ENCODE measurements at places on chromosomes 4 and X.

GRCh38 chr4:108940634-108941033 is 177.8 kb upstream of the ETNPPL start:
- peak; percentile 30 for DNase-seq

DNA sequence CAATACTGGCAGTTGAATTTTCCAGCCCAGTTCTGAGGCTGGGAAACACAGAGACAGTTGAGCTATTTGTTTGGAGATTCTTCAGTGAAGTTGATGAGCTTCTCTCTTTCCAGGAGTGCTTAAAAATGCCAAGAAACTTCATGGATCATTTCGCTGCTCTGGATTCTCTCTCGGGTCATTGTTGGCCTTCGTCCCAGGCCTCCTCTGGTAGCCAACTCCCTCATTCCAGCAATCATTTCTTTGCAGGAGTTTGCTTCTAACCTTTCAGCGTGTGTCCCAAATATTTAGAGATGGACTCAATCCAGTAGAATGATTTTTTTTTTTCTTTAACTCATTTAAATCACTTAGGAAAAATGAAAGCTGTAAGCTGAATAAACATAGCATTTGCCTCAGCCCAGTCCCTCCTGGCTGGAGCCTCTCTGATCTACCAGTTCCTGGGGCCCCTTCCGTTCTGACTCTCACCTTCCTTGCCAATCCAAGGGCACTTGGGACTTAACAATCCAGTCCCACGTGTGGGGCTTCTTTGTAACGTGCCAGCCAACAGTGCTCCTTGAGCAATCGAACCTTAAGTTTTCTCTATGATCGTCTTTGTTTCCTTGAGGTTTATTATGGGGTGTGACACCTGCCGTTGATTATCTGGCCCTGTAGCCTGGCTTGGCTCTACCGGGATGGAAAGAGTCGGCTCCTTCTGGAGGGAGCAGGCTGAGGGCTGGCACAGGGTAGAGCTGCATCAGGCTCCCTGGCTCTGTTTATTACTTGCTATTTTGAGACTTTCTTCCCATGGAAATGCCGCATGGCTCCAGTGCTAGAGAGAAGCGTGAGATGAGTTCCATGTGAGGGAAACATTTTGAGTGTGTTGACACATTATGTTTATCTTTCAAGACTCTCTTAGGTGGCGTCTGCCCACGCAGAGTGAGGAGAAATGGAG is 80.4 kb upstream of the GPC4 start:
- no peak for DNase-seq

DNA sequence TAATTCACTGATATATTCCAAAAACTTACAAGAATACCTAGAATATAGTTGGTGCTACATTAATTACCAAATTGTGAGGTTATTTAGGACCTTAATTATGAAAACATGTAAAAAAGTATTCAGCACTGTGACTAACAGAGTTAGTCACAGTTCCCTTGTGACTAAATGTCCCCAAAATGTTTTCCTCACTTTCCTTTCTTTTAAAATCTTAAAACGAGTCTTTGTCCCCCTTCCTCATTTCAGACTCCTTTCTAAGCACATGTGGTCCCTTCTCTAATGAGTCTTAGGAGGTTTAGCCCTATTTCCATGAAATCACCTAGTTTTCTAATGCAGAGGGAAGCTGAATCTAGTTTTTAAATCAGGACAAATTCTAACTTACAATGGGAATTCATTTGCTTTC is 175.0 kb downstream of the PPP3CA start:
- DNase-seq: no peak

- no peak for DNase-seq
Observed at GRCh38 chrX:12548746-12549145, 242.5 kb upstream of the PRPS2 start.

GRCh38 chr4:161320377-161320776 is 843.4 kb downstream of the FSTL5 start:
- DNase-seq: no peak

DNA sequence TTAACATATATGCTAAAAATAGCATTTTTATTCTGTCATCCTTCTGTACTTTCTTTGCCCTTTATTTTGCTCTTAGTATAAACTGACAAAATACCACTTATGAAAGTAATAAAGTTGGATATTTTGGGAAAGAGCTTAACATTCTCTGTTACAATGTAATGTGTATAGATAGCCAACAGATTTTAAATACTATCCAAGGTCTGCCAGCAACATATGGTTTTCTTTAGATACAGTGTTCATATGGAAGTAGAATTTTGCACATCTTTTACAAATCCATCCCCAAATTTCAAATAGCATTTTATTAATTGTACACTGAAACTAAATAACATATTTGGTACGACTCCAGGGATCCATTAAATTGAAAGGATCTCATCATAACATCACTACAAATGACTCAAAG is 268.6 kb upstream of the PCDH18 start:
- DNase-seq: no peak

GRCh38 chr4:105014234-105014633 is 132.4 kb upstream of the TET2 start:
- no peak for DNase-seq

DNA sequence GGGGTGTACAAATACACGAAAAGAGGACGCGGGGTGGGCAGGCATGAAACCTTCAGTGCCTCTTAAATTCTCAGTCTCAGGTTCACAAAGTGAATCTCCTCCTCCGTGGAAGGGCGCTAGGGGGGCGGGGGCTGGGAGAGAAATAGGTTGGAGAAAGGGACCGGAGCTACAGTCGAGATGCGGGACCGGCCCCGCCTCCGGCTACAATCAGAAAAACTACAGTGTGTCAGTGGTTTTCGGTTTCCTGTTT is 3.4 kb downstream of the MAML3 start:
- DNase-seq: no peak

- no peak for DNase-seq
Observed at GRCh38 chr4:184007891-184008290, 102.8 kb downstream of the STOX2 start.

GRCh38 chrX:126670258-126670657 is 117.6 kb upstream of the DCAF12L1 start:
- DNase-seq: no peak

- DNase-seq: peak; percentile 29
Observed at GRCh38 chr4:40621229-40621591, 8.5 kb downstream of the RBM47 start.

DNA sequence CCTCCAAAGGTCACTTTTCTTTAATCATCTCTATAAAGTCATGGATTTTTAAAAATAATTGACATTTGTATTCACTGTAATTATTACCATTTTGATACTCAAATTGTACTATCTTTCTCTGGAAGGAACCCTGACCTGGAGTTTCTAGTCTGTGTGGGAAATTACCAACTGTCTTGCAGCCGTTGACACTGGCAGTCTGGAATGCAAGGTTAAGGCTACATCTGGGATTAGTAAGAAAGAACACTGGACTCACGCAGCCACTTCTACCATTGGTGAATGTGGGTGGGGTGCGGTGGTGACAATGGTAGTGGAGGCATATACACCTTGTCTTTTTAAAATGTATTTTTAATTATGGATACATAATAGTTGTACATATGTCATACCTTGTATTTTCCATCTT is 40.9 kb downstream of the EGF start:
- no peak for DNase-seq

GRCh38 chr4:118585015-118585414 is 100.2 kb upstream of the METTL14 start:
- DNase-seq: no peak

DNA sequence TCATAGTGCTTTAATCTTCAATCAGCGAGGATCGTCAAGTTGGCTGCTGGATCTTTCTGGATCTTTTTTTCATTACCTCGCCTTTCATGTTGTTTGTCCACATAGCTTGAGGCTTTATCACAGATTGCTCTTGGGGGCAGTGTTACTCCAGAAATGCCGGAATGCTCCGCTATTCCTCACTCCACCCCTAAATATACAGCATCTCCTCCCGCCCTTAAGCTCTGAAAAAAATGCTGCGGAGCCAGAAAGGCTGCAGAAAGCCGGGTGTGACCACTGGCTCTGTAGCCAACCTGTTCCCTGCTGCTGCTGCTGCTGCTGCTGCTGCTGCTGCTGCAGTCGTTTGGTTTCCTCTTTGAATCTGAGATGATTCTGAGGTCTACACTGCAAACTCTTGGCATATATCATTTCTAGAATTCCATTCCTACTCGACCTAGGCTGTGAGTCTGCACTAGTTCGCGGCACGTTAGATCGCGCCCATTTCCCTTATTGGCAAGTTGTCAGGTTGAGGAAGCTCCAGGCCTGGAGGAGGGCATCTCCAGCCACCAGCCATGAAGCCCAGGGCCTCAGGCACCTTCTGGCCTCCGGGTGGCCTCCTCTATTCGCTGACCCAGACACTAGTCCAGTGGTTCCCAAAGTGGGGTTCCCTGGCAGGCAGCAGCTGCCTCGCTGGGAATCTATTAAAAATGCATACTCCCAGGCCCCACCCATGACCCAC is 34.2 kb downstream of the WDR13 start:
- peak; percentile 69 for DNase-seq

DNA sequence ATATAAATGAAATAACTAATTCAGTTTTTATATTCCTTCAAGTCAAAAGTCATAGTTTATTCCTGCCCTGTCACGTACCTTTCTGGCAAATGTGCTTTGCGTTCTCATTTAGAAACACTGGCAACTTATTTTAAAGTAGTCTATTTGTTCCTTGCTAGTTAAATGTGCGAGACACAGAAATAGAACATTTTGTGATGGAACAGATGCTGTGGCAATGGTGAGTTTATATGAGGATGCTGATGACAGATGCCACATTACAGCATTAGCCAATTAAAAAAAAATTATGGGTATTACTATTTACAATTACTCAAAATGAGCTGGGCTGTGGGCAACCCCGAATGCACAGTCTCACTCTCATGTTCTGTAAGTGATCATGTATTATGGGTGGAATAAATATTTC is 26.1 kb upstream of the EPHA5 start:
- DNase-seq: no peak

GRCh38 chr4:113637363-113637762 is 124.2 kb downstream of the CAMK2D start:
- DNase-seq: no peak

GRCh38 chrX:131393426-131393825 is 104.3 kb upstream of the IGSF1 start:
- no peak for DNase-seq

DNA sequence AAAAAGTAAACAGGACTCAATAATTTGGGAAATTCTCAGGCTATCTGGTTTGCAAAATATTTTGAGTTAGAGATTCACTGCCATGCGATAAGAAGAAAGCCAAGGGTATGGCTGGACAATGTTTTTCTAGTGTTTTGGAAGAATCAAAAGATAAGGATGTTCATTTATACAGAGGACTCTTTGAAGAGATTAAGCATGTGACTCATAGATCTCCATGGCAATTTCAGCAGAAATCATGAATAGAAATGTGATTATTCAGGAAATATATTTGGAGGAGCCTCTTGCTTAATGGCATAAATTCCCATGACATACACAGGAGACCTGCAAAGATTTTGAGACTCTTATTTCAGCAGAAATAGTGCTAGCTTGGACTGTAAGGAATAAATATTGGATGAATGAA is 16.7 kb upstream of the FRAS1 start:
- no peak for DNase-seq

DNA sequence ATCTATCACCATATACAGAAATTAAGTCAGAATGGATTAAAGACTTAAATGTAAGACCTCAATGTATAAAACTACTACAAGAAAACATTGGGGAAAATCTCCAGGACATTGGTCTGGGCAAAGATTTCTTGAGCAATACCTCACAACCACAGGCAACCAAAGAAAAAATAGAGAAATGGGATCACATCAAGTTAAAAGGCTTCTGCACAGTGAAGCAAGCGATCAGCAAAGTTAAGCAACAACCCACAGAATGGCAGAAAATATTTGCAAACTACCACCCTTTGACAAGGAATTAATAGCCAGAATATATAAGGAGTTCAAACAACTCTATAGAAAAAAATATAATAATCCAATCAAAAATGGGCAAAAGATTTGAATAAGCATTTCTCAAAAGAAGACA is 236.9 kb upstream of the EMCN start:
- no peak for DNase-seq

GRCh38 chrX:105502336-105502735 is 281.8 kb upstream of the TEX13A start:
- DNase-seq: no peak

DNA sequence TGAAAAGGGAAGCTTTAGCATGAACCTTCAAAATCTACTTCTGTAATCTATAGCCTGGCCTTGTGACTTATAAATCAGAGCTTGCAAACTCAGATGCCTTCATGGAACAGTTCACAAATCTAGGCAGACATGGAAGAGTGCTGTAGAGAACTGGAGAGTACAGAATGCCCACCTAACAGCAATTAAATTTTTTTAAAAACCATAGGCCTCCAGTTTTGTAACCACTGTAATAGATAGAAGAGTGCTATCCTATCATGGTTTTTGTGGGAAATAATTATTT is 10.4 kb downstream of the MTMR1 start:
- DNase-seq: no peak

DNA sequence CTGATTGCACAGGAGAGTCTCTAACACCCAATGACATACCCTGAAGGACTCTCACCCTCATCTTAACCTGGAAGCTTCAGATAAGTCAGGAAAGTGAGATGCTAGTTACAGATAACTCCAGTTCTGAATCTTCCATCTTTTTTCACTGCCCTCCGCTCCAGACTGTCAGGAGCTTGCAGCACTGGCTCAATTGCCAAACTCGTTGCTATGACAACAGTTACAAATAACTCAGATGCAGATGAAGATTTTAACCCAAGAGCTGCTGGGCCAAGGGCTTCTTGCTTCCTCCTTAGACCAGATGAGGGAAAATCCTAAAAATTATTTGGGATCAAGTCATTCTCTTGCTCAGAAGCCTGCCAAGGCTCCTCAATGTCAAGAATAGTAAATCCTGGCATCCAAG is 109.1 kb upstream of the HUWE1 start:
- DNase-seq: no peak

GRCh38 chr4:84753321-84753972 is 170.5 kb downstream of the CDS1 start:
- DNase-seq: no peak

GRCh38 chr4:37981844-37982720 is 21.9 kb downstream of the PTTG2 start:
- no peak for DNase-seq

- no peak for DNase-seq
Observed at GRCh38 chrX:139766545-139766983, 58.6 kb upstream of the MCF2 start.

DNA sequence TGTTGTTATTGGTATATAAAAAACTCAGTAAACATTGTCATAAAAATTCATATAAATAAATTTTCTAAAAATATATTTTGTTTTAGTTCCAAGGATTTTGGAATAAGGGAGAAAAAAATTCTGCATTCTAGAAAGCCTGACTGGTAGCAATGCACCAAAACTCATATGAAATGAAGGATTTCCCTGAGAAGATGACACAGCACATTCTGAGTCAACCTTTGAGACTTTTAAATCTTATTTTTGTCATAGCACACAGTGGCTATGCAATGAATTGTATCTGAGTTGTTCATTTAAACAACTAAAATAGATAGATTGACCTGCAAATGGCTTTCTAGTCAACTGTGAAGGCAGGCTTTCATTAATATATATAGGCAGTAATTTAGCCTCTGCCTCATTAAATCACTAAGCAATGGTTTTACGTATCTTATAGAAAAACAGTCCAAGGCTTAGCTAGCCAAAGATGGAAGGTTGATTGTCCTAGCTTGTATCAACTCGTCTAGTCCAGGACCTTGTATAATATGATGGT is 239.1 kb upstream of the NEIL3 start:
- no peak for DNase-seq

All from NCI-H1417 treated with DMSO at 0.1 percent for 48 hours (cell line).